ENCODE measurements at places on chromosomes 5 and 9.
A peak's percentile ranks its signal among the peaks of the same experiment; 100 is the strongest.

DNA sequence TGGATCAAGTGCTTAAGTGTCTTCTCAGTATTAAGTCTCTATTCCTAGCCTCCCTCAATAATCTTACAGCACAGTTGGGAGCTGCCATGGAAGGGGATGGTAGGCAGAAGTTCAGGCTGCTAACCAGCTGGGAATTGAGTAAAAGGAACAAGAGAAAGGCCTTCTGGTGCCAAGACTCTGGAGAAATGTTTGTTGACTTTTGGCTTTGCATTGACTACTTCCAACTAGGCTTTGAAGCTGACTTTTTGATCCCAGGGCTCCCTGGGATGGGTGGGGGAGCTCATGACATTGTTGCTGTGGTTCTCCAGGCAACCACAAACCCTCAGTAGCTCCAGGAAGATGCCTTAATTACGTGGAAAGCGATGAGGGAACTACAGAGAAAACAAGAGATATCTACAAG lies 85.2 kb upstream of the HTR4 start:
- no peak for DNase-seq

- DNase-seq = no peak
These were observed 636 bp upstream of the PWWP2A start for GRCh38 chr5:160119905-160120266.

GRCh38 chr9:133119103-133119845 lies 1.8 kb downstream of the RALGDS start:
- no peak for DNase-seq

GRCh38 chr9:89010056-89010455 lies 18.8 kb downstream of the S1PR3 start:
- DNase-seq = no peak

DNA sequence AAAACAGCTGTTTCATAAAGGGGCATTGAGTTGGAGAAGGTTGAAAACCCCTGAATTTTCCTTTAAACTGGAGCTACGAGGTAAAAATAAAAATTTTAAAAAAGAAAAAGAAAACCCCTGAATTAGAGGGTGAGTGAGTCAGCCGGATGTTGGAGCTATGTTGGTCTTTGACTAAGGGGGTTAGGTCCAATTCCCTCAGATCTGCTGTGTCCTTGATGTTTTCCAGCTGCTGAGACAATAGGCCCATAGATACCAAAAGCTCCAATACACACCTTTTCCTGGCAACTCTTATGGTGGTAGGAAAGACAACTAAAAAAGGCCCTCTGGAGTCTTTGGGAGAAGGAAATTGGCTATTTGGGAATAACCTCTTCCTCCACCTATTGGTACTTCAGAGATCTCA lies 79.4 kb upstream of the SAP30L start:
- DNase-seq = no peak

GRCh38 chr9:106962122-106962521 lies 99.2 kb downstream of the ZNF462 start:
- DNase-seq = no peak

DNA sequence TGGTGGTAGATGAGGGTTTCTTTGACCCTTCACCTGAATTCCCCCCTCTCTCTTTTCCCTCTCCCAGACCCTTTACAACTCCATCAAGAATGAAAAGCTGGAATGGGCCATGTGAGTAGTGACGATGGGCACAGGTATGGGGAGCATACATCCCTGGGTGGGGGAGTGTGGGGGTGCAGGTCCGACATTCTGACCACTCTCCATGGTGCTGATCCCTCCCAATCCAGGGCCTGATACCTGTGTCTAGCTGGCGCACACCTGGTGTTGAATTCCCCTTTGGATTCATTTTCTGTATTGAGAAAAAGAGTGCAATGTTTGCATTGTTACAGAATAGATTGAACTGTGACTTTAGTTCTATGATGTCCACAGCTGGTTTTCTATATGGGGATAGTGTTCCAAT lies 40.0 kb downstream of the PSD2 start:
- no peak for DNase-seq

GRCh38 chr9:98222885-98223691 lies 30.7 kb upstream of the CORO2A start:
- no peak for DNase-seq

DNA sequence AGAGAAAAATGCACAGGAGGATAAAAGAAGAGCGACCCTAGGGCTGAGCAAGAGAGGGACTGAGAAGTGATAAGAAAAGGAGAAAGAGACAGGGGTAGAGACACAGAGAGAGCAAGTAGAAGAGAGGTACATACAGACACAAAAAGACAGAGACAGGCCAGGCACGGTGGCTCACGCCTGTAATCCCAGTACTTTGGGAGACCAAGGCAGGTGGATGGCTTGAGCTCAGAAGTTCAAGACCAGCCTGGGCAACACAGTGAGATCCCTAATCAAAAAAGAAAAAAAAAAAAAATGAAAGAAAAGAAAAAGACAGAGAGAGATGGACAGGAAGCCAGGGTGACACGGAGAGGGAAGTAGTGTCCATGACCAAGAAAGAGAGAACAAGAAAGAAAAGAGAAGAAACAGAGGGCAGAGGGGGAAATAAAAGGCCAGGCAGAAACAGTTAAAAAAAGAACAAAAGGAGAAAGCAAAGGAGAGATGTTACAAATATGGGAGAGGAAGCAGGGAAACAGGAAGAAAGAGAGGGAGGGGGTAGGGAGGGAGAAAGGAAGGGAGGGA lies 209.4 kb upstream of the TRIM32 start:
- DNase-seq = no peak

DNA sequence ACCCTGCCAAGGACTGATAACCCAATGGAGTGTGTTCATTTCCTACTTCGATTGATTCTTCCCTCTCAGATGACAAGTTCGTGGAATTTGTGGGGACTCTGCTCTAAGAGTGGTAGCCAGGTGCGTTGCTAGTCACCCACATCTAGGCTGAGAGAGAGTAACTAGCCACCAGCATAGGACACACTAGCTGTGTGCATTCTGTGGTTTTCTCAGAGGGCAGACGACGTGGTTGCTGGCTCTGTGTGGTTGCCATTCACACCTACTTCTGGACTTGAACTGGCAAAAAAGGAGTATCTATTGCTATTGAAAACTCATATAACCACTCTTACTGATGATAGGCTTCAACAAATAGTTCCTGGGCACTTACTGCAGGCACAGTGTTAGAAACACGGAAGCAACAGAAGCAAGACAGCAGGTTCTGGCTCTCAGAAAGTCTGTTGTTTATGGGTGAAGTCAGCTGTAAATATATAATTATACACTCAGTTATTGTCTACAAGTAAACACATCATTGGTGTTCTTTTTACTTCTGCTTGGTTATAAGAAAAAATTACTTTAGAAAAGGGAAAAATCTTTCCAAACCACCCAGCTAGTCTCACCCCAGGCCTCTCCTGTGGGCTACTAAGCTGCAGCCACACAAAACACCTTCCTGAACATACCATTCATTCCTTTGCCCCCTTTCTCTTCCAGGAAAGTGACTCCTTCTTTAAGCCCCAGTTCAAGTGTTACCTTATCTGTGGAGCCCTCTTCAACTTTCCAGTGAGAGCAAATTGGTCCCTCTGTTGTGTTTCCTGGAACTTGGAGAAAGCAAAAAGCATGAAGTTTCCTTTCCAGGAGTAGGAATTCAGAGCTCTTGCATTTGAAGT lies 151.1 kb upstream of the HAPLN1 start:
- DNase-seq = no peak

GRCh38 chr5:143373076-143373475 lies 30.4 kb downstream of the NR3C1 start:
- DNase-seq = no peak

- no peak for DNase-seq
These were observed 325.8 kb downstream of the TMEM38B start for GRCh38 chr9:106020186-106020585.

GRCh38 chr9:81851340-81851739 lies 76.9 kb upstream of the SPATA31D4 start:
- no peak for DNase-seq

GRCh38 chr5:119083679-119084078 lies 12.8 kb downstream of the DMXL1 start:
- DNase-seq = no peak

DNA sequence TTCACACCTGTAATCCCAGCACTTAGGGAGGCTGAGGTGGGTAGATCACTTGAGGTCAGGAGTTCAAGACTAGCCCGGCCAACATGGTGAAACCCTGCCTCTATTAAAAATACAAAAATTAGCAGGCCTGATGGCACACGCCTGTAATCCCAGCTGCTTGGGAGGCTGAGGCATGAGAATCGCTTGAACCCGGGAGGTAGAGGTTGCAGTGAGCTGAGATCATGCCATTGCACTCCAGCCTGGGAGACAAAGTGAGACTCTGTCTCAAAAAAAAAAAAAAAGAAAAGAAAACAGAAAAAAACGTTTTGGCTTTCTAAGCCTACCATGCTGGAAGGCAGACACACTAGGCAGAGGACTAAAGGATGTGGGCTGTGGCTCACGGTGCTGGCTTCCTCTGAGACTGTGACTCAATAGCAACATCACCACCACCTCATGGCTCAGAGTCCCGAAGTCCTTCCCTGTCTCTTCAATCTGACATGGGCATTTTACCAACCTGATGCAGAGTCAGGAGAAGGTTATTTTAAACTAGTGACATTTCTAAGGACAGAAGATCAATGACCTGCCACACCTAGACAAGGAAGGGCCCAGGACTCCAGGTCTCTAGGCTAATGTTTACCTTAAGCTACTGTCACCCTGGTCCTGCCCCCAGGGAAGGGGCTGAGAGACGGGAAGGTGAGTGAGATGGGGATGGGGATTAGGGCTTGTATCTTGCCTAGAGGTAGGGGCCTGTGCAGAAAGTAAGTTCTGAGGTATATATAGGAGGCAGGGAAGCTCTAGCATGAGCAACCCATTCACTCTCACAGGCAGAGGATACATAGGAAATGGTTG lies 3.7 kb downstream of the ECSCR start:
- DNase-seq = peak; percentile 61

- no peak for DNase-seq
These were observed 2186.5 kb upstream of the ACO1 start for GRCh38 chr9:30197954-30198353.

DNA sequence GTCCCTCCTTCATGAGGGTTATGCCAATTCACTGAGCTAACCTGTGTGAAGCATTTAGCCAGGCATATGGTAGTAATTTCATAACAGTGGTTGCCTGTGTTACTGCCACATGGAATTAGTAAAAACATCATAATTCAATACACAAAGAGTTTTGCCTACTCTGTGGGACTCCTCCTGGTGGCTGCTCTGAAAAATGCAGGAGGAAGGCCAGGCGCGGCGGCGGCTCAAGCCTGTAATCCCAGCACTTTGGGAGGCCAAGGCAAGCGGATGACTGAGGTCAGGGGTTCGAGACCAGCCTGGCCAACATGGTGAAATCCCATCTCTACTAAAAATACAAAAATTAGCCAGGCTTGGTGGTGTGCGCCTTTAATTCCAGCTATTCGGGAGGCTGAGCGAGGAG lies 547.3 kb downstream of the CDK5RAP2 start:
- no peak for DNase-seq

DNA sequence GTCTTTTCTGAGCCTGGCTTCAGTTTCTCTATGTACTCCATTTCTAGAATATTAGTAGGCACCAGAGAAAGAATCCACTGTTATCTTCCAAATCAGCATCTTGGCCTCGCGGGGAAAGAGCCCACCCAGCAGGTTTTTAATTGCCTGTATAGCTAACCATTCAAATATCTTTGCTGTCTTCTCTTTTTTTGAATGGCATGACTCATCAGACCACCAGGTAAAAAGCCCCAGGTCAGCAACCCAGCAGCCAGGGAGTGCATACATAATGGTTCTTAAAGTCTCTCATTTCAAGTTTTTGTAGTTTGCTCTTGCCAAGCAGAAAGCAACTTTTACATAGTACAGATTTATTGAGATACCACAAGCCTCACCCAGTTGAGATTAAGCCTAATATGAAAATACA lies 50.7 kb downstream of the TMEM167A start:
- no peak for DNase-seq

GRCh38 chr5:173477345-173478040 lies 139.0 kb downstream of the BOD1 start:
- DNase-seq = no peak

DNA sequence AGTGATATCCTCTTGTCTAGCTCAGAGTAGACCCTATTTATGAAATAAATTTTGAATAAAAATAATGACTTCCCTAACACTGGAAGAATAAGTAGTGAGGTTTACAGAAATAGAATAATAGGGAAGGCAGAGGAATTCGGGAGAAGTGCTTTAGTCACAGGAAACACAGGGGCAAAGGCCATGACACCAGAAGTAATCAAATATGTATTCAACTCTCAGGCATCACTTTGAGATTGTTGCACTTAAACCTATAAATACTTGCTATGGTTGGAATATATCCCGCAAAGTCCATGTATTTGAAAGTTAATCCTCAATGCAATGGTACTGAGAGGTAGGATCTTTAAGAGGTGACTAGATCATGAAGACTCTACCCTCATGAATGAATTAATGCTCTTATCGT lies 166.8 kb downstream of the YIPF5 start:
- no peak for DNase-seq

- DNase-seq = no peak
These were observed 52.1 kb downstream of the SSBP2 start for GRCh38 chr5:81698813-81699212.

DNA sequence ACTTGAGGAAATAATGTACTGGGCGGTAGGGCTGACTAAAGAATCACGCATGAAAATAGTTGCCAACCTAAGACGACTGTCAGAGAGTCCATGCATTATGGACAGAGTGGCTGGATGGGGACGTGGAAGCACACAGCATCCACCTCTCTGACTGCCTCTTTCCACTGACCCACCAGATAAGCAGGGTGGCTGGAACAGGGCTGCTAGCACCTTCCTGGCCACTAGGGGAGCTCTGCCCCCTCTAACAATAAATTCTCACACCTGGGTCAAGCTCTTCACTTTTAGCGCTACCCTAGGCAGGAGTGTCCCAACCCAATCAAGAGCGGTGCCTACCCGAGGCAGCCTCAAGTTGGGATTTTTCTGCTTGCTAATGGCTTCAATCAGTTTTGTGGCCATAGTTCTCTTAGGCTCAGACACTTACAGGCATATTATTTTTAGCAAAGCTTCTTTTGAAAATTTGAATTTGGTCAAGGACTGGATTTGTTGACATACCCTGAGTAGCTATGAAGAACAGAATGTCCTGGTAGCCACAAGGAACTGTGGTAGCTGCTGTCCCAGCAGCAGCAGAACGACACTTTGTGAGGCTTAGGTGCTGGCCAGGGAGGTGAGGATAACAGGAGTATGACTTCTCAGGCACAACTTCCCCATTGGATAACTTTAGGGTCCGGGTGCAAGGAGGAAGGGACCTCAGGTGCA lies 6.9 kb upstream of the TPM2 start:
- no peak for DNase-seq

- DNase-seq = no peak
These were observed 221.1 kb downstream of the FANCC start for GRCh38 chr9:95096381-95096780.

DNA sequence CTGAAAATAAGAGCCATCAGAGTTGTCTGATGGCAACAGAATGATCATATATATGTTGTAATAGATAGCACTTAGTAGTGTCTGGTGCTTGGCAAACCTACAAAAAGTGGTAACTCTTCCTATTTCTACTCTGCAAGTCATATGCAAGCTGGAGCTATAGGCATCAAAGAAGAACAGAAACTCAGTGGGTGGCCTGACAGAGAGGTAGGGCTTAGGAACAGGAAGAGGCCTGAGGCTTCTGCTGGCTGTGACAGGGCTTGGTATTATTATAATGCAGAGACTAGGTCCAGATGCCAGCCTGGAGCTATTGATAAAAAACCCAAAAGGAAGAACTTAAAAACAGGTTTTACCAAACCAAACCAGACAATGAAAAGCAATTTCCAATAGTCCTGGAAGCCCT lies 4.4 kb upstream of the DIAPH1 start:
- peak; percentile 73 for DNase-seq

All from T-helper 2 cell (primary cell).